ENCODE measurements at places on chromosomes 7 and 10. TPM values are rescaled to one million over a fixed set of nuclear protein-coding genes. Genes with fewer than 3 reads are reported as not detected.

Gene ANKRD22
- total RNA-seq: not detected

Gene CRYGN
- total RNA-seq: not detected

Gene SMKR1
- total RNA-seq: 1.4 TPM

Gene UNCX
- total RNA-seq: not detected

DNA sequence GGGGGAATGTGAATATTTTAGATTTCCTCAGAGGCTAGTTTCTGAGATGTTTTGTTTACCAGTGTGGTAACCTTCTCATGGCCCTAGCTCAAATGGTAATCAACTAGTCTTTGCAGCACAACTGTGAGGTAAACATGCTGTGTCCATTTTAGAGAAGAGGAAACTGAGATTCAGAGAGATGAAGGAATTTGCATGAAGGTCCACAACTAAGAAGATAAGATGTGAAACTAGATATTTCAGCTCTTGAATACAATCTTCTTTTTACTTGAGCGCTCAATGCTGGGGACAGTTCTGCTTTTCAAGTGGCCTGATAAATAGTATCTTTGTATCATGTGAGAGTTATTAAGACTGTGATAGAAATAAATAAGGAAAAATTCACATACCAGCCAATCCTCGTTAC is 245.4 kb downstream of the AUTS2 start:
- no peak for DNase-seq

DNA sequence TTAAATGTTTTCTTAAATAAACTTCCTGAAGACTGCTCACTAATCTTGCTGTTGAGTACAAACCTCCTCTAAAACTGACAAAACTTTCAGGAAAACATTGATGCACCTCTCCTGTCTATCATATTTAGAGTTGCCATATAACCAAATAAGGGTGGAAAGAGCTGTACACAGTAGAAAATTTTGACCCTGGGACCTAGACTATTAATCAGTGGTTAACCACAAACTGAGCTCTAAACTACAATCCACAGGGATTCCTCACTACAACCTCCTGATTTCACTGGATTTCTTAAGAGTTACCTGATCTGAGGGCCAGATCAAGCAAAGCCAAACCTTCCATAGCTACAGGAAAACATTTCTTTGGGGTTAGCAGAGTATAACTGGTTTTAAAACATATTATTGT is 39.9 kb upstream of the WNT16 start:
- no peak for DNase-seq

DNA sequence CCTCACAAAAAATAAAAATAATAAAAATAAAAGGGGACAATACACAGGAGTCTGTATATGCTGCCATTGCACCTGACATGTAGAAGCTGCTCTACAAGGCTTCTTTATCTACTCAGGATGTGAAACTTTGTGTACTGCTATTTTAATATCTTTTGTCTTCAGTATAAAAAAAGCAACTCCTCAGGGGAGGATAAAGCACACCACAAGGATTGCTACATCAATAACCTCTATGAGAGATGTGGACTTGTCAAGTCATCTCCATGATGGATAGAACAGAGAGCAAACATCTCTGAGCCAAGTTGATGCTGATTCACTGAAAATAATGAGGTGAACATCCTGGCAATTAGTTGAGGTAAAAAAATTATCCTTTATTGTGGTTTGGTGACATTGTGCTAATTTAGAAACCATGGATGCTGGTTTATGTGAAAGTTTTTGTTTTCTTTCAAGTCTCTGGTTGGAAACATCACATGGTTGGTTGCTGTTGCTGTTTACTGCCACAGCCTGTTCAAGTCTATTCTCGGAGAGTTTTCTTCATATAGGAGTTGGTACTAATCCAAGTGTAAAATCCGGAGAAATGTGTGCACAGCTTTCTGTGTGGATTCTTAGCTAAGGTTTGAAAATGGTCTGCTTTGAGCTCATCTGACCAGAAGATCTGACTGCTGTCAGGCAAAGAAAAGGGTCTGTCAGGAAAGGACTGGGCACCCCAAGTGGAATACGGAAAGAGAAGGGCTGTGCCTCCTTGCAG is 1.5 kb upstream of the HECW1 start:
- DNase-seq: no peak

DNA sequence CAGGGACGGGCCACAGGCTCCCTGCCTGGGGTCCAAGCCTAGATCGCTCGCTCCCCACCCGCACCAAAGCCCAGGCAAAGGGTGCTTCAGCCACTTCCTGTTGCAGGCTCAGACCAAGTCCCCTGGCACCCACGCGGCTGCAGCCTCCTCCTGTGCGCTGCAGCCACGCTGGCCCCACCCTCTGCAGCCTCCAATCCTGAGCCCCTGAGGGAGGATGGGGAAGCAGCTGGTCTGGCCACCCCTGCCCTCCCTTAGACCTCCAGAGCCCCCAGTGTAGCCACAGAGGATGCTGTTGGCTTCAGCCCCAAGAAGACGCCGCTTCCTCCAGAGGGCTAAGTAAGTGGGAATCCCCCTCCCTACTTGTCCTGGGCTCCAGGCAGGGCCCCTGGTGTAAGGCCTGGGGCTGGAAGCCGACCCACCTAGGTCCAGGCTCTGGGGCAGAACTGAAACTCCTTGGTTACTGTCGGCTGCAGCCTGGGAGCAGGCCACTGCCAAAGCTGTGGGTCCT is 9.4 kb downstream of the LIMK1 start:
- DNase-seq: no peak

GRCh38 chr10:95536017-95536416 is 25.2 kb downstream of the SORBS1 start:
- peak; percentile 60 for DNase-seq

GRCh38 chr10:13490503-13490902 is 38.3 kb downstream of the BEND7 start:
- DNase-seq: no peak

- peak; percentile 86 for DNase-seq
These were observed 3.6 kb downstream of the FIGNL1 start for GRCh38 chr7:50446542-50446960.

DNA sequence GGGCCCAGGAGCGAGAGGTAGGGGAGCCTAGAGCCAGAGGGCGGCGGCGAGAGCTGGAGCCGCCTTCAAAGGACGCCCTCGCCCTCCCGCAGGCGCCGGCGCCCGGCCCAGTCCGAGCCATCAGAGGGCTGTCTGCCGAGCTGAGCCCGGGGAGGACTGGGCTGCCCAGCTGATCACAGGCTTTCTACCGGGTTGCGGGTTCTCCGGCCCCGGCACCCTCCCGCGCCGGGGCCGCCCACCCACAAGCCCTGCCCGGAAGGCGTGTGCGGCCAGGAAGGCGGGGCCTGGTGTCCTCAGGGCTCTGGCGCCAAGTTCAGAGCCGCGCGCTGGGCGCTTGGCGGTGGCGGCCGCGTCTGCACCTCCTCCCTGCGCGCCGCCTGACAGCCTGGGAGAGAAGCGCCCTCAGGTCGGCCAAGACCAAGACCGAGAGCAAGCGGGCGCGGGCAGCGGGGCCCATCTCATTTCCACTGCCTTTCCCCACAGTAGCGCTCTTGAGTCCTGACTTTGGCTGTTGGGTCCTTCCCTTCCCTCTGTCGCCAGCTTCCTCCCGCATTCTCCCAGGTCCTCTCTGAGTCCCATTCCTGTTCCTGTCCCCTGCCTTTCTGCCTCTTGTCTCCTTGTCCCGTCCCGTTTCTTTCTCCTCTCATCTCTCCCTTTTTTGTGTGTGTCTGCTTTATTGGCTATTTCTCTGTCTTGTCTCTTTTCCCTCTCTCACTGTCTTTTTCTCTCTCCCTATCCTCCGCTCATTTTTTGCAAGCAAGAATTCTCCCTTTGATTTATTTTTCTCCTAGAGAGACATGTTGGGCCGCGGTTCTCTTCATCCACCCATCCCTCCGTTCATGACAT is 60.6 kb upstream of the MSMB start:
- DNase-seq: peak; percentile 30

DNA sequence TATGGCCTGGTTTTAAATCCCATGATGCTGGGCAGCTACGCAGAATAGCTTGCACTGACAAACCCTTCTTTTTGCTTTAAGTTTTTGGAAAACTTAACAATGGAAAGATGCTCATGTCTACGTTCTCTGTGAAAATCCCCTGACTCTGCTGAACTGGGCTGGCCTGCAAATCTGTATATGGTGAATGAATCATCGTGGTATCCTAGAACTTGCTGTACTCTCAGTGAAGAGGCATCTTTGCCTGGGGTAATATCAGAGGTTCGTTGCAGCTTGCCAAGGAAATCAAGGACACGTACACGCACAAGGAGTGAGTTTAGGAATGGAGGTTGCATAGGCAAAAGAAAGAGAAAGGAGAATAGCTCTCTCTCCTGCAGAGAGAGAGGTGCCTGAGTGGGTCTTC is 382.0 kb upstream of the ADARB2 start:
- no peak for DNase-seq

- DNase-seq: no peak
These were observed 32.6 kb downstream of the CDH23 start for GRCh38 chr10:71429304-71429703.

DNA sequence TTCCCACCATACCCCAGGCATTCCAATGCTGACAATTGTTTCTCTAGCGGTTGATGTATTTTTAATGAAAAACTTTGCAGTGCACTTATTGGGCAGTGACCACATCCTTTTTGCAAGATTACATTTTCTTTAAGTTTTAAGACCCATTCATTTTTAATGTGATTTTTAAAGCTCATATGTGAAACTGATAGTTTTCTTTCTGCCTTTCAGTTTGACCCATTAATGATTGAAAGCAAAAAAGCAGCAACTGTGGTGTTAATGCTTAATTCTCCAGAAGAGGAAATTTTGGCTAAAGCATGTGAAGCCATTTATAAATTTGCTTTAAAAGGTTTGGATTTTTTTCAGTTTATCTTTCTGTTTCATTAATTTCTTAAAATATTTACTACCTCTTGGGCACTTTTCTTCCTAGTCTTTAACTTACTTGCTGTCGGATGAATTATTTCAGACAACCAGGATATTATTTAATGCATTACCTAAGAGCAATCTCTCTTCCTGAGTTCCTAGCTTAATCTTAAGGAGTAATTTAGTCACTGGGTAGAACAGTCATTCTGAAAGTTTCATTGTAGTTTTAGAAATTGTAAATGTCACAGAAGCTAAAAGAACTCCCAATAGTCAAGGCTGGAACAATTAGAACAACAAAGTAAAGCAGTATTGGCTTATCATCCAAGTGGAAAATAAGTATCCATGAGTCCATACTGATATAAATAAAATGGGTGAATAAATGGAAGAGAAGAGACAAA is 18.3 kb downstream of the ARMC3 start:
- DNase-seq: no peak

- no peak for DNase-seq
These were observed 379.1 kb upstream of the GALNT17 start for GRCh38 chr7:70752794-70753241.

DNA sequence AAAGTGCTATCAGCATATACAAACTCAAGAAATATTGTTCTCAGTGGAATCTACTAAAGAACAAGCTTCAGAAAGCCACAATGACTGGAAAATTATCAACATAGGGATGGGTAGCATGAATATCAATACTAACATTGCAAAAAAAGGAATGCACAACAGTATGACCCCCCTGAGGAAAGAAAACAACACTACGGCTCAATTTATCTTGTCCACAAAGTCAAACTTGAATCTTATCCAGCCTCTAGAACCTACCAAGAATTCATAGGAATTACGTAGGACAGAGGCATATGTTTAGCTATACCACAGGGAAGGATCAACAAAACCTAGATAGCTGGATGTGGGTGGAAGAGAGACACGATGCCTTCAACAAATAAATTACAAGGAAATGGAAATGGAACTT is 54.6 kb downstream of the AGMO start:
- DNase-seq: peak; percentile 78

DNA sequence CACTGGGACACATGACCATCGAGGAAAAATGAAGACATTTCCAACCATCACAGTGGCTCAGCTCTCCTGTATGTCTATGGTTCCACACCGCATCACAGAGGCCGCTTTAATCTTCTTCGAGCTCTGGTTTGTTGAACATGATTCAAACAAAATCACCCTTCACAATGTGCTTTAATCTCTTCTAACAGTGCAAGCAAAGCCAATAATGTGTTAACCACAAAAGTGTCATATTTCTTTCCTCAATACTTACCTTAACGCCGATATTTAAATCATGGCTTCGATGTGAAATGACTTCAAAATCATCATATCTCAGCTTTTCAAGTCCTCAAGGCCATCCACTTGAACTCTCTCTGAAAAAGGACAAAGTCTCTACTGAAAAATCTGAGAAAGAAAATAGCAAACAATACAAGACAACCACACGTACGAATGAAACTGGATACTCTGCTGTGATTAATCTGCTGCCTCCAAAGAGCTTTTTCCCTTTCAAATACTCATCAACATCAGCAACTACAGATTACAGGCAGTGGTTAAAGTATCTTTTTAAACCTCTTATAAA is 23.0 kb upstream of the SVIL start:
- DNase-seq: no peak

DNA sequence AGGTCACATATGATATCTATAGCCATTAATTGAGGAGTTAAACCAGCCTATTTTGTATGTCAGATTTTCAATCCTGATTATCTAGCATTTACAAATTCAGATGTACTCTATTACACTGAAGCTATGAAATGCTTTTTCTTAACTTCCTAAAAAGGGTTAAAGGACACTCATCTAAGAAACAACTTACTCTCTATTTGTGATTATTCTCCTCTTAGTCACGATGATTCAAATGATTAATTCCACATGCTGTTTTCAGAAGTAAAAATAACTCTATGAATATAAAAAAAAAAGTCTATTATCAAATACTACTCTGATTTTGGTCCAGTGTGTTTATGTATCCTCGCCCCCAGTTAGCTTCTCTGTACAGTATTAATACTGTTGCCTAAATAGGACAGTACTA is 1199.9 kb downstream of the GATA3 start:
- no peak for DNase-seq

DNA sequence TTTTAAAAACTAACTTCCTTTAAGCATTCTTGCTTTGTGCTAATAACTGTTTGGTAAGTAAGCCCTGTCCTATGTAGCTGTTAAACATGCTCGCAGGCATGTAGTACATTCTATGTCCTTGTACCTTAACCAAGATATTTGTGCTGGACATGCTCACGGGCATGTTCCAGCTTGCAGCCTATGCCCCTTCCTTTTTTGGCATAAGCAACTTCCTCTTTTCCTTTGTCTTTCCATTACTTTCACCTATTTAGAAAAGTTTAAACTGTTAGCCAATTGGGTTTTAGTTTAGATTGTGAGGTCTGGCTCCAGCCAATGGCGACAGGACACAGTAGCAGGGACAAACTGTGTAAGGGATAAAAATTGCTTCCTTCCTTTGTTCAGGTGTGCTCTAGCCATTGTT is 14.4 kb upstream of the APBB1IP start:
- DNase-seq: no peak
